Endodermal cell (in vitro differentiated cells): ENCODE measurements at places on chromosomes 16 and 17. TPM values are rescaled to one million over a fixed set of nuclear protein-coding genes. Genes with fewer than 3 reads are reported as not detected.

The KLHL10 gene
- not detected in 2 replicates for total RNA-seq

DNA sequence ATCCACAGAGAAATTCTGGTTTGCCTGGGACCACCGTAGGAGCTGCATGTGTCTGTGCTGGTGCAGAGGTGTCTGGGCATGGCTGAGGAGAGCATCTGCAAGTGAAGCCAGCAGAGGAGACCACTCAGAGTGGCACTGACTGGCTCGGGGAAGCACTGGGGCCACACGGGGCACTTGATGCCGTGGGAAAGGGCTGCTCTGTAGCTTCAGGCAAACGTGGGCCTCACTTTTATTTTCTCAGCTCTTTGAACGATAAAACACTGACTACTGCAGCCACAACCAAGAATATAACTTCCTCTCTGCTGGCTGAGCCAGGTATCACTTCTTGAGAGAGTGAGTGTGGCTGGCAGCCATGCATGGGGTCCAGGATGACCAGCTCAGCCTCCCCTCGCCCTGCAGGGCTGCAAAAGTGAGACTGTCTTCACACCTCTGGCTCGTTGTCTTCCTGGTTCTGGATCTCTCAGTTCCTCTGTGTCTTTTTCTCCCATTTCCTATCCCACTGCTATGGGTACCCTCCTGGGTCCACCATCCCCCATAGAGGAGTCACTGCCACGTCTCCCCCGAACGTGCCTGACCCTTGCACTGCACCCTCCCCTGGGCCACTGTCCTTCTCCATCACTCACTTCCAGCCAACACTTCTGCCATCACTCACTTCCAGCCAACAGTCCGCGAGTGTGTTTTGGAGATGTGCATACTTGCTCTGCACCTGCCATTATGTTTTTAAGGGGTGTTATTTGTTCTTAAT is 201.4 kb upstream of the CHMP6 start:
- peak; percentile 44 for DNase-seq

DNA sequence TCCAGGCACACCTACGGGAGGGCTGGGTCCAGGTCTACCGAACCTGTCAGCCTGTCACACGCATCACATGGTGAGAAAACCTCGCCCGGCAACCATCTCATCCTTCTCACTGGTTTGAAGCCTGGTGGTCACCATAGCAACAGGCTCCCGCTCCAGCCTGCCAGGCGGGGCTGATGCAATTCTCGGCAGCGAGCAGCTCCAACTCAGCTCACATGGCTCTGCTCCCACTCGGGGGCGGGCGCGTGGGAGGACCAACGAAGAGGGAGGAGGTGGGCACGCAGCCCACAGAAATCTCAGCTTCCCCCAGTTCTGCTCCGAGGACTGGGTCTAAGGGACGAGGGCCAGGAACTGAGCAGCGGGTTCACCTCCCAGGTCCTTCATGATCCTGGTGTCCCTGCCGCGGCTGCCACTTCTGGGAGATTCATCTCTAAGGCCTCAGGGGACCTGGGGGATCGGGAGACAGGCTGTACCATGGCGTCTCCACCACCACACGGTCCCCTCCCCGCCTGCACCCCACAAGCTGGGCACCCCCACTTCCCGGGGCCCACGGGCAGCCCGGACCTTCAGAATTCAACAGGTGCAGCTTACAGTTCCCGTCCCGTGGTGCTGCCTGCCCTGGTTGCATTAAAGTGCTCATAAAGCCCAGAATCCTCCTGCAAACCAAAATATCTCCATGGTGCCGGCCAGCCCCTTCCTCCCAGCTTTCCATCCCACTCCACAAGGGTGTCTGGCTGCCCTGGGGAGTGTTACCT is 25.8 kb downstream of the ABR start:
- peak; percentile 86 for DNase-seq

- no peak for DNase-seq
Measured at GRCh38 chr17:14428648-14429029, 127.8 kb downstream of the HS3ST3B1 start.

GRCh38 chr17:49494986-49495841 is at the start of gene NGFR:
Gene NGFR (plus strand): TSS chr17:49495293. CDS start chr17:49495418, 125 bp downstream.
- DNase-seq, result peak; percentile 87

The SECTM1 gene
- not detected in 3 replicates for total RNA-seq

- DNase-seq, result peak; percentile 58
Measured at GRCh38 chr17:3659541-3660111, 8.8 kb downstream of the TAX1BP3 start.

DNA sequence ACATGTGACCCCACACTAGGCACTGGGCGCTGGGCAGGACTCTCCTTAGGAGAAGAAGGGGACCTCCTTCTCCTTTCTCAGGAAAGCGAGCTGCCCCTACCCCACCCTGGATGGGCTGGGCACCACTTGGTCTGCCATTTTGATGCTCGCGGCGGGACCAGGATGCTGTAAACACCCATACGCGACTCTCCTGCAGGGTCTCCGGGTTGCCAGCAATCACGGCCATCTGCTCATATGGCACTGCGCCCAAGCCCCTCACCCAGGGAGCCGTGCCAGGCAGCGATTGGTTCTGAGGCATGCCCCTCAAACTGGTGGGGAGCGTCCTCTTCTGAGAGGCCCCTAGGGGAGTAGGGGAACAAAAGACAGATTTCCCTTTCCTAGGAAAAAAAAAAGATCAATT is 99.0 kb downstream of the C16orf78 start:
- peak; percentile 53 for DNase-seq

DNA sequence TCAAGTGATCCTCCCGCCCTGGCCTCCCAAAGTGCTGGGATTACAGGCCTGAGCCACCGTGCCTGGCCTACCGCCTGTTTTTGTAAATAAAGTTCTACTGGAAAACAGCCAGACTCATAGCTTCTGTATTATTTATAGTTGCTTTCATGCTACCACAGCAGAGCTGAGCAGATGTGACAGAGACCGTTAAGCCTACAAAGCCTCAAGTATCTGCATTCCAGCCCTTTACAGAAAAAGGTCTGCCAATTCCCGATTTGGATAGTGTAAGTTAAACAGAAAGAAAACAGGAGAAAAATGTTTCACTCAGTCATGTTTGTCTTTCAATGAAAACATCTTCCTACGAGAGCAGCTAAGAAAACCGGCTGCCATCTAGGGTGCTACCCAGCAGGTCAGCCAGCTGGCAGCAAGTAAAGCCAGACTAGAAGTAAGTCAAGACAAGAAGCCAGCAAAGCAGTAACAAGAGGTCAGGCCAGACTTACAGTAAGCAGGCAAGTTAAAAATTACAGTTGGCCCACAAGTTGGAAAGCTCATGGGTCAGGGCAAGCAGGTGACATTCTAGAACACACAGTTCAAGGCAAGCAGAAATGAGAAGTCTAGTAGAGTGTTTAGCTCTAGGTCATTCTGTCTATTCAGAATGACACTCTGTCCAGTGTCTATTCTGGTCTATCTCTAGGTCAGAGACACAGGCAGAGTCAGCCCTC is 17.7 kb downstream of the NCBP3 start:
- no peak for DNase-seq

GRCh38 chr17:76640550-76641380 is 2.8 kb downstream of the ST6GALNAC1 start:
- DNase-seq, result no peak

The ZP2 gene
- total RNA-seq, result not detected in 2 replicates

The PPM1D gene
- total RNA-seq, result 7.5 to 9.4 TPM (median 9.0 TPM) in 3 replicates

DNA sequence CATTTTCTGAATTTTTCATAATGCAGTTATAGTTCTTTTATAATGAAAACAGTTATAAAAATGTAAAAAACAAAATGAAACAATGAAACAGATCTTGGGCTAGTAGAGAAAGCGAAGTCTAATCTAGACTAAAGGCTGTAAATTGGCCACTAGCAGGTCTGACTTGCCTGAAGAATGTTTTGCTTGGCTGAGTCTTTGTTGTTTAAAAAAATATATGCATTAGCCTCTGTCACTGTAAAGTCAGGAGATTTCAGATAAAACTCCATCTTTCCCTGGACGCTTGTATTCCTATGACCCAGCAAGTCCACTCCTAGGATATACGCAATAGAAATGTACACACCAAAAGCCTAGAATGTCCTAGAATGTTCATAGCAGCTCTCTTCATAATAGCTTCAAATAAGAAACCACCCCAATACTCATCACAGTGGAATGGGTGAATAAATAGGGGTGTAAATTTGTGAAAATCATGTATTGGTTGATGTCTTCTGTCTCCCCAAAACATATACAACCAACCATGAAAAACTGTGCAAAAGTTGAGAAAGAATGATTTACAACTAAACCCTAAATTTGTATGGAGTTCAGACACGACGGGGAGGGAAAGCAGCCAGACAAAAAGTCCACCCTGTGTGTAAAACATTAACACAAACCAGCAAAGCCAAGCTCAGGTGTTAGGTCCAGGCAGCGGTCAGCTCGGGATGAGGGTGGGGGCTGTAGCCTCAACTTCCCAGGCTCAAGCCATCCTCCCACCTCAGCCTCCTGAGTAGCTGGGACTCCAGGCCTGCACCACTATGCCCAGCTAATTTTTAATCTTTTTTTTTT is 37.7 kb upstream of the MEAK7 start:
- no peak for DNase-seq

- no peak for DNase-seq
Measured at GRCh38 chr17:57067162-57067561, 17.9 kb upstream of the AKAP1 start.

- no peak for DNase-seq
Measured at GRCh38 chr17:9364837-9365430, 210.7 kb downstream of the STX8 start.

The KRTAP3-1 gene
- total RNA-seq, result not detected in 2 replicates

The B4GALNT2 gene
- 0.04 to 0.14 TPM in 2 of 3 replicates, not detected in the other for total RNA-seq

DNA sequence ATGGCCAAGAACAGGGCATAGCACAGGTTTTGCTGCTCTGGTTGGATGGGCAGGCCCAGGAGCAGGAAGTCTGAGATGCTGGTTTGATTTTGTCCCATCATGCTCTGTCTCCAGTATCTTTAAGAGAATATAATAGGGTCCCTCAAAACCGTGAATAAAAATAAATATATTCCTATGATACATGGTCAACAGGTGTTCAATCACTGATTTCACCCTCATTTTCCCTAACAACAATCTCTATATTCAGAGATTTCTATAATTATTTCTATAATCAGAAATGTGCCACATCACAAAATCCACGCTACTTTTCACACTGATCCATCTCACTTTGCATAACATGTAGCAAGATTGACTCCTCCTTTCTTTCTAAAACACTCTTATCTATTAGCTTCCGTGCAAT is at the start of gene OR1E2:
Gene OR1E2, minus strand, starts transcription at position 101 of the 400 bp plus-strand sequence. Its CDS starts 0 bp downstream, at position 101.
- DNase-seq, result no peak
